Upper lobe of left lung (tissue), 6 donors: ENCODE measurements at places on chromosomes 16 and 17.

- DNase-seq, result no peak
These were observed 9.1 kb upstream of the ANKFN1 start for GRCh38 chr17:56144223-56144622.

DNA sequence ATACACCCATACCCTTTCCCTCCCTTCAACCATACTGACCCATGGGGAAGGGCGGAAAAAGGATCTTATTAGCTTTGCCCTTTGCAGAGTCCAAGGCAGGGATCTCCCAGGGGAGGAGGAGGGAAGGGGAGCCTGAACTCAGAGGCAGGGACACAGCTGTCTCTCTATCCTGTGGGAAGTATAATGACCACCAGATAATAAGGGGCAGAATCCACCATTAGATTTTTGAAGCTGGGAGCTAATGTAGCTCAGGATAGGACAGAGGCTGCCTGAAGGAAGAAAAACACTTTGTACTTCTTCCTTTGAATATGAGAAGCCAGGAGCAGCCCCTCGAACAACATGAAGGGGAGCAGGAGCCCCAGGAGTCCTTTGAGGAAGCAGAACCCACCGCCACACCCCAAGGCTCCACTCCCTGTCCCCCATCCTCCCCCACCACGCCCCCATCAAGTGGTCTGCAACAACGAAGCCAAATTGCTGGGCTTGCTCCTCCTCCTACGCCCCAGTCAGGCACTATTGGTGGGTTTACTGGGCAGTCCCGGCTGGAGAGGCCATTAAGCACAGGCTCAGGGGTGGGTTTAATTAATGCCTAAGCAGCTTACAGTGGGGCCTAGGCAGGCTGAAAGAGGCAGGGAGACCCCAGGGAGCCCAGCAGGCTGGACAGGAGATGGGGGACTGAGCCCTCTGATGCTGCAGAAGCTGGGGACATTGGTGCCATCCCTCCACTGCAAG, 5.3 kb downstream of the MPP2 start:
- no peak for DNase-seq

- peak; percentile 96 for DNase-seq
These were observed 14.7 kb downstream of the DLG4 start for GRCh38 chr17:7204828-7205461.

DNA sequence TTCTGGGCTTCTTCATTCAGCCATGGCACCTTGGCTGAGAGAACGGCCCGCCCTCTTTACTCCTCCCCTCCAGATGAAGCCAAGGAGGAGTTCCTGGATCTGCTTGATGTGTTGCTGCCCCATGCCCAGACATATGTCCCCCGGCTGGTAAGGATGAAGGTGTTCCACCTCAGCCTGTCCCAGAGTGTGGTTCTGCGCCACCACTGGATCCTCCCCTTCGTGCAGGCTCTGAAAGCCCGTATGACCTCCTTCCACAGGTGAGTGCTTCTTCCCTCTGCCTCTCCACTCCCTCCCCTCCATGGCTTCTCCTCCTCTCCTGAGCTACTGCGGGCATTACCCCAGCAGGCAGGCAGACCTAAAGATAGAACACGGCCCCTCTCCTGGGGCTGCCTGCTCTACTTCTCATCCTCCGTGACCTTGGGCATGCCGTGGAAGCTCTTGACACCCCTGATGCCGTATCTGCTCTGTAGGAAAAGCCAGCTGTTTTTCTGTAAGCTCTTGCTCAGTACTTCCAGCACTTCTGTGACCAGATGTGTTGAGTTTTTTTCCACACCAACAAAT, 8.7 kb downstream of the USB1 start:
- no peak for DNase-seq

- DNase-seq, result peak; percentile 94
These were observed at the start of gene UBTF for GRCh38 chr17:44219616-44220212. Gene UBTF (minus strand): TSS chr17:44219675. CDS start chr17:44218229, 1,446 bp downstream.

GRCh38 chr17:15023589-15024336, 241.4 kb downstream of the PMP22 start:
- no peak for DNase-seq

GRCh38 chr16:53925107-53925410, 221.1 kb downstream of the FTO start:
- no peak for DNase-seq

DNA sequence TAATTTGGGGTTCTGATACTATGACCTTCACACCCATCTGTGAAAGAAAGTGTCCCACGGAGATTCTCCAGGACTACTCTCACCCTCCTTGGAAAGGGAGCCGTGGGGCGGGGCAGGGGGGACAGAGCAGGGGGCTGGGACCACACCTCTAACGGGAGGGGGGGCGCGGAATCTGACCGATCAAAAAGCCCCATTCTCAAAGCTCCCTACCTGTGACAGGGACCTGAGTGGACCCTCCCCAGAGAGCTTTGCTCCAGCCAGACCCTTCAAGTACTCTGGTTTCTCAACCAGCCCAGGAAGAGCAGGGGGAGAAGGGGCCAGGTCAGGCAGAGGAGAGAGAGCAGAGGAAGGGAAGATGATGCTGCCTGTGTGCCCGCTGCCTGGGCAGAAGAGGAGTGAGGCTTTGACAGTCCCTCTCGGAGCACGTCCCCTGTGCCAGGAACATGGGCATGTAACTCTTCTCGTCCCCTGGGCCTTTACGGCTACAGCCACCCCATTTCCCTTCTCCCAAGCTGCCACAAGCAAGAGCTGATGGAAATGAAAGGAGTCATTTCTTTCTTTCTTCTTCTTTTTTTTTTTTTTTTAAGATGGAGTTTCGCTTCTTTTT, 682 bp downstream of the XAF1 start:
- no peak for DNase-seq

DNA sequence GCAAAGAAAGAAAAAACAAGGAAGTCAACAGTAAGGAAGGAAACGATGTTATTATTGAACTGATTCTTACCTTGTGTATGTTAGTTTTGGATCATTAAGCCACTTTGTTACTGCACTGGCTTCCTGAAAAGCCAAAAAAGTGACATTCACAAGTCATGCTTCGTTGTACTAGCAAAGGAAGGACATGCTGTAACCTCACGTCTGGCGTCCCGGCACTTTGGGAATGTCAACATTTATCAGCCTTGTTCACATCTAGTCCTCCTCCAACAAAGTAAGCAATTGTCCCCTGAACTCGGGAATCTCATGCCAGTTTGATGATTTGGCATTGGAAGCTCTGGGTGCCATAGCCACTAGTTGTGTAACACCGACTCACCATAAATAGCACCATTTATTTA, 731 bp upstream of the MKS1 start:
- DNase-seq, result no peak

DNA sequence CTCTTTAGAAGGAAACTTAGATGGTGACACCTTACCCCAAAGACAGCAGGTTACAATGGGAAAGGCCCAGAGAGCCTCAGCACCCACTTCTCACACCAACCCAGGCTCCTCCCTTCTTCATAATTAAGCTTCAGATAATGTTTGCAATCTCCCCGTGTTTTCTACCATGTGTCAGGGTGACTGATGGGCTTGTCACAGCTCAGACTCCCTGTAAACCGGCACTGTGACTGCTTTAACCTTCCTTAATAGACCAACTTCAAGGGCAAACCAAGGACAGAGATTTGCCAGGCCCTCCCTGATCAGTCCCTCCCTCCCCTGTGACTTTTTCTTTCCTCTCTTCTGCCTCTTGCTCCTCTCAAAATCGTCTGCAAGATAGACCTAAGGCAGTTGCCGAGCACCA, 760.6 kb upstream of the EEF2KMT start:
- no peak for DNase-seq

DNA sequence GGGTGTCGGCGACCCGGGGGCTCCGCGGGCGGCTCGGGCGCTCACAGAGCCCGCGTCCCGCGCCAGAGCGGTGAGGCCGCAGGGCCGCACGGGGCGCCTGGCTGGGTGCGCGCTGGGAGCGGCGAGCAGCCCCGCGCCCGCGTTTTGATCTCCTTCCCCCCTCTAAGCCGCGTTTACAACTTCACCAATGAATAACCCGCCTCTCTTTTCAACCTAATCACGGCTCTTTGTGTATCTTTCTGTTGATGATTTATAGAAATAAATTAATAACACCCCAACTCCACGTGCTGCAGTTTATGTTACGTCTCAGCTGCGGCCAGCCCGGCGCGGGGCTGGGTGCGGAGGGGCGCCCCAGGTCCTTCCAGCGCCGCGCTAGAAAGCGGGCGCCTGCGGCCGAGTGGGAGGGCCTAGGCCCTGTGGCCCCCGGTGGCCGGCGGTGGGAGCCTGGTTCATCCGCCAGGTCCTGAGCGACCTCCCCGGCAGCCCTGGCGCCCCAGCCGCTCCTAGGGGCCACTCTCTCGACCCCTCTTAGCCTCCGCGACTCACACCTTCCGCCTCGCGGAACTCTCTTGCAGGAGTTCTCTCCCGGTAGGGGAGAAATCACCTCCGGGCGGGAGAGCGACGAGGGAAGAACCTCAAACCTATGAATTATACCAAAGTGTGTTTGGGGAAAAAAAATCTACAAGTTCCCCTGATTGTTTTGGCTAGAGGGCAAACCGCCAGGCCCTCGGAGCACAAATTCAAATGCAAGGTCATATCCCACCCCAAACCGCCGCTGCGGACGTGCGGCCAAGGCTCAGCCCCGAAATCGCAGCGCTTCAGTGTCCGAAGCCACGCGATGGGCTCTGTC, 1.9 kb downstream of the HNF1B start:
- peak; percentile 87 for DNase-seq

GRCh38 chr16:661184-661821, 6.6 kb upstream of the RHOT2 start:
- DNase-seq, result no peak

GRCh38 chr17:45021607-45022287, 29.7 kb downstream of the DCAKD start:
- peak; percentile 68 for DNase-seq

GRCh38 chr17:80360396-80360795, 54.6 kb upstream of the ENDOV start:
- DNase-seq, result no peak

GRCh38 chr16:89588413-89589109, 13.0 kb downstream of the CPNE7 start:
- no peak for DNase-seq

- peak; percentile 83 for DNase-seq
These were observed 7.6 kb upstream of the CYTH1 start for GRCh38 chr17:78789663-78790181.

- DNase-seq, result no peak
These were observed 167.0 kb downstream of the MRM1 start for GRCh38 chr17:36768394-36768793.

GRCh38 chr16:63921737-63922295, 1200.0 kb downstream of the CDH11 start:
- no peak for DNase-seq

DNA sequence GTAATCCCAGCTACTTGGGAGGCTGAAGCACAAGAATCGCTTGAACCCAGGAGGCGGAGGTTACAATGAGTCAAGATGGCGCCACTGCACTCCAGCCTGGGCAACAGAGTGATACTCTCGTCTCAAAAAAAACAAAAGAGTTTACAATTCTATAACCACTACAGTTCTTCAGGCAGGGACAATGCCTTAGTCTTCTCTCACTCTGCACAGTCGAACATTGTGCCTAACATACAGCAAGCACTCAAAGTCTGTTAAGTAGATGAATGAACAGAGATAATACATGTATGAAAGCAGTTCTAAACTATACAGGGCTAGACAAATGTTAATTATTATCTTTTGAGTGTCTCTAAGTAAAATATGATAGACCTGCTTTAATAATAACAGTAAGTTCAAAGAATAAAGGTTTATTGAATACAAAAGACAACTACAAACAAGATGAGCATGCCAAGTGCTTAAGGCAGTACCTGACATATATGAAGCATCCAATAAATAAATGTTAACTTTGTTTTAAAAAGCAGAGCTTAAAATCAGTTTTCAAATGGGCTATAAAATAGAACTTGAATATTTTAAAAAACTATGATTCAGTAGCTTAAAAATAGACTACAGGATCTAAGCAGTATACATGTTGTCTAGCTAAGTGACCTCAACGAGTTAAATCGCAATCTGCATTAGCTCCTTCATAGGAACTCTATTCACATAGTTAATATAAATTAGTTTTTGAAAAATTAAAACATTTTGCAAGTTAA, 19.3 kb downstream of the INTS2 start:
- DNase-seq, result no peak

DNA sequence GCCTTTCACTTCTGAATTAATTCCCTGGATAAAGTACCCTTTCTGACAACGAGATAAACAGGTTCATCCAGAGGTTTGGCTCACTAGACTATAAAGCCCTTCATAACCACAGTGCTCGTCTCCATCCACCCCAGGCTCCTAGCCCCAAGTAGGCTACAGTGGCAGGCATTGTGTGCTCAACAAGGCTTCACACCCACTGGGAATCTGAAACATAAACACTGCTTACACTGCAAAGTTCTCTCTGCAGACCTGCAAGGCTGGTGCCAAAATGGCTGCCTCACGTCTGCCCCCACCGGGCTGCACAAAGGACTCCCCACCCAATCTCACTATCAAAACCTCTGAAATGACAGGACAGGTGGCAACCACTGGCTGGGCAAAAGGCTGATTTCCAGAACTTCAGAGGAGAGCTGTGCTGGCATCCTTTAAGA, 5.1 kb upstream of the HLF start:
- no peak for DNase-seq

- DNase-seq, result no peak
These were observed 166.8 kb downstream of the MAP2K6 start for GRCh38 chr17:69581061-69581961.

DNA sequence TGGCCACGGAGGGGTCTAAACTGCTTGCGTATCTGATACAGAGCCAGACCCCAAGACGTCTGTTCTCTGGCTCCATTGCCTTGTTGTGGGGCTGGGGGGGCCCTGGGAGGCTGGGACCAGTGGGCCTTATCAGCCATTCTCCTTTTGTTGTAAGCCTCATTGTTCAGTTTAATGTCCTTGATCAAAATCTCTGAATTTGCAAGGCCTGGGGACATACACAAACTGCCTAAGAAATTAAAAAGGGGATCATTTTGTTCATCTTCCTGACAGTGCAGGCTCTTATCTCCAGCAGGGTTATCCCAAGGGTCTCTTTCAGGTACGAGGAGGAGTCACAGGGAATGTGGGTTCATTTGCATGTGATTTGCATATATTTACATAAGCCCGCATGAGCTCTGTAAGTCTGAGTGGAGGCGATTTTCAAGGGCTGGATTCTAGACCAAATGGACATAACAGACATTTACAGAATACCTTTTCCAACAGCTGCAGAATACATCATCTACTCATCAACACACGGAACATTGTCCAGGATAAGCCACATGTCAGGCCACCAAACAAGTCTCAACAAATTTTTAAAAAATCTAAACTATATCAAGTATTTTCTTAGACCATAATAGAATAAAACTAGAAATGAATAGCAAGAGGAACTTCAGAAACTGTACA, 269.8 kb downstream of the RBFOX1 start:
- no peak for DNase-seq
